ENCODE measurements at places on chromosomes 7 and 10. TPM values are rescaled to one million over a fixed set of nuclear protein-coding genes. Genes with fewer than 3 reads are reported as not detected.

The RAB19 gene
- 0.17 TPM for total RNA-seq

The TUBAL3 gene
- total RNA-seq, result not detected

The NPC1L1 gene
- total RNA-seq, result not detected

The MMP21 gene
- total RNA-seq, result 1.1 TPM

The FRAT1 gene
- 5.5 TPM for total RNA-seq

The TRPV5 gene
- not detected for total RNA-seq

The ZNF467 gene
- 6.1 TPM for total RNA-seq

The AZGP1 gene
- total RNA-seq, result not detected

The CYP2W1 gene
- not detected for total RNA-seq

The DNAJB9 gene
- total RNA-seq, result 58.2 TPM

The CBX3 gene
- 120 TPM for total RNA-seq

The TMEM176B gene
- not detected for total RNA-seq

The MCM10 gene
- total RNA-seq, result 2.0 TPM

The TNKS2 gene
- total RNA-seq, result 65.6 TPM

The DNMBP gene
- total RNA-seq, result 43.0 TPM

The LFNG gene
- total RNA-seq, result 10.5 TPM

The SEMA3D gene
- 3.4 TPM for total RNA-seq

The HOXA4 gene
- 0.43 TPM for total RNA-seq

The CTBP2 gene
- total RNA-seq, result 99.0 TPM

The NPFFR1 gene
- not detected for total RNA-seq

The GNAI1 gene
- 27.1 TPM for total RNA-seq

The HGF gene
- total RNA-seq, result 0.33 TPM

The ITPRID1 gene
- not detected for total RNA-seq

The GARIN1A gene
- 0.09 TPM for total RNA-seq

The ARPC1A gene
- 153 TPM for total RNA-seq

The CH25H gene
- total RNA-seq, result 3.8 TPM

The ADAM22 gene
- total RNA-seq, result 0.43 TPM

The EPO gene
- not detected for total RNA-seq

The TACC2 gene
- total RNA-seq, result 2.8 TPM

The BTBD16 gene
- total RNA-seq, result not detected

The GJD4 gene
- not detected for total RNA-seq

The NRAP gene
- not detected for total RNA-seq

The PPP1R3C gene
- total RNA-seq, result 0.09 TPM

The MOGAT3 gene
- total RNA-seq, result not detected

The HTRA1 gene
- 43.1 TPM for total RNA-seq

The GOLGA7B gene
- 0.11 TPM for total RNA-seq

The GFRA1 gene
- total RNA-seq, result 5.1 TPM

The SPDYE6 gene
- not detected for total RNA-seq

The LRRC18 gene
- under 0.01 TPM for total RNA-seq

All from dermis lymphatic vessel endothelial cell (primary cell).